Adrenal gland (tissue), 19 donors: ENCODE measurements at places on chromosomes 7 and 10.

GRCh38 chr7:68183176-68183575 is 1186.5 kb downstream of the TYW1 start:
- no peak for DNase-seq

GRCh38 chr7:63927261-63927660 is 71.4 kb upstream of the ZNF722 start:
- DNase-seq: no peak

- DNase-seq: no peak
These were observed 28.5 kb upstream of the TRIM24 start for GRCh38 chr7:138431517-138431916.

- DNase-seq: peak; percentile 52
These were observed at the start of gene MET for GRCh38 chr7:116671681-116672595. TSS of gene MET (plus strand) at chr7:116672196. CDS start at chr7:116699085, 26,889 bp downstream.

- DNase-seq: no peak
These were observed 20.3 kb upstream of the SAR1A start for GRCh38 chr10:70190581-70190980.

GRCh38 chr7:131625817-131626372 is 69.5 kb upstream of the PODXL start:
- DNase-seq: peak; percentile 49

- DNase-seq: no peak
These were observed 9.5 kb upstream of the ASAH2 start for GRCh38 chr10:50260791-50261281.

DNA sequence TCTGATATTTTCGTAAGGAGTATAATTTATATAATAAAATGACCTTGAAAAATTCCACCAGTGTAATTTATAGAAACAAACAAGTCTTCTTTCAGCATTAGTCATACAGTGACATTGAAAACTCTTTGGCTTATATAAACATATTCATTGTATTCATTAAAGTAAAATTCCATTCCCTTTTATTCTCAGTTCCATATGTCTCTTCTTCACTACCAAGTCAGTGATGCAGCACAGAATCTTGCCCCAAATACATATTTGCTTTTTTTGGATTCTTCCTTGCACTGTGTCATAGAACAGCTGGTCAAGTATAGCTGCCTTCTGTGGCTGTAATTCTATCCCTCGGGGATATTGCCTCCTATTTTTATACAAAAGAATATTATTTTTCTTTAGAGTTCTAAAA is 884.5 kb upstream of the POT1 start:
- DNase-seq: no peak

DNA sequence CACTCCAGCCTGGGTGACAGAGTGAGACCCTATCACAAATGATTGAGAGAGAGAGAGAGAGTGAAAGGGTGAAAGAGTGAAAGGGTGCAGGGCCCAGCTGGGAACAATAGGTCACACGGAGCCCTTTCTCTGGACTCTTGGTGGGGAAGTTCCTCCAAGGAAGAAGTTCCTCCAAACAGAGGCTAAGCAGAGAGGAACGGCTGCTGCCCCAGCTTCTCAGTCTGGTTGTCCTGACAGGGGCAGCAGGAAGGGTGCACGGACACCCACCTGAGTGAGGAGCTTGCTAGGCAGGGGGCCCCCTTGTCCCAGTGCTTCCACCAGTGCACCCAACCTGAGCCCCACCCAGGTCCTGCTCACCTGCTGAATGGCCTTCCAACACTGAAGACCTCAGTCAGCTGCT is 38.8 kb upstream of the MYL10 start:
- no peak for DNase-seq

- DNase-seq: no peak
These were observed 76.4 kb downstream of the PRR15 start for GRCh38 chr7:29639886-29640595.

GRCh38 chr7:137439829-137440825 is 96.6 kb upstream of the PTN start:
- DNase-seq: no peak

DNA sequence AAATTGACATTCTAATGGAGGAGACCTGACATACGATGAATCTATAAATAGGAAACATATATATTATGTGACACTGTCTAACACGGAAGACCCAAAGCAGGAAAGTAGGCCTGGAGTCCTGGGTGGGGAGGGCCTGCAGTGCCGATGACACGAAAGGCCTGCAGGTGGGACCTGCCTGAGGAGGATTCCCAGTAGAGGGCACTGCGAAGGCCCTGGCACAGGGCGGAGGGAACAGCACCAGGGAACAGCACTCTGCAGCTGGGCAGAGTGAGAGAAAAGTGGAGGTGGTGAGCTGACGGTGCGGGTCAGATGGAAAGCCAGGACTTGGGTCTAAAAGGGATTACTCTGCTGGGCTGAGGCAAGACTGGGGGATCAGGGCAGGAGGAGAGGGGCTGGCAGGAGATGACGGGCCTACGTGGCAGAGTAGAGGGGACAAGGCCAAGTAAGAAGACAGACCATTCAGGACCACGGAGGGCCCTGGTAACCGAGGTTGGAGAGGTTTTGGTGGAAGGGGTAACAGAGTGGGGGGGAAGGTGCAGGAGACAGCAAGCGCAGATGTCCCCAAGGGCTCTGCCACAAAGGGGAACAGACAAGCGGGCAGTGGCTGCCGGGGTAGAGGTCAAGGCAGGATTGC is 8.1 kb downstream of the ZNF746 start:
- DNase-seq: no peak

GRCh38 chr7:130242198-130243014 is 24.3 kb upstream of the CPA2 start:
- peak; percentile 65 for DNase-seq

GRCh38 chr10:79304479-79305087 is 42.7 kb upstream of the PPIF start:
- DNase-seq: no peak

DNA sequence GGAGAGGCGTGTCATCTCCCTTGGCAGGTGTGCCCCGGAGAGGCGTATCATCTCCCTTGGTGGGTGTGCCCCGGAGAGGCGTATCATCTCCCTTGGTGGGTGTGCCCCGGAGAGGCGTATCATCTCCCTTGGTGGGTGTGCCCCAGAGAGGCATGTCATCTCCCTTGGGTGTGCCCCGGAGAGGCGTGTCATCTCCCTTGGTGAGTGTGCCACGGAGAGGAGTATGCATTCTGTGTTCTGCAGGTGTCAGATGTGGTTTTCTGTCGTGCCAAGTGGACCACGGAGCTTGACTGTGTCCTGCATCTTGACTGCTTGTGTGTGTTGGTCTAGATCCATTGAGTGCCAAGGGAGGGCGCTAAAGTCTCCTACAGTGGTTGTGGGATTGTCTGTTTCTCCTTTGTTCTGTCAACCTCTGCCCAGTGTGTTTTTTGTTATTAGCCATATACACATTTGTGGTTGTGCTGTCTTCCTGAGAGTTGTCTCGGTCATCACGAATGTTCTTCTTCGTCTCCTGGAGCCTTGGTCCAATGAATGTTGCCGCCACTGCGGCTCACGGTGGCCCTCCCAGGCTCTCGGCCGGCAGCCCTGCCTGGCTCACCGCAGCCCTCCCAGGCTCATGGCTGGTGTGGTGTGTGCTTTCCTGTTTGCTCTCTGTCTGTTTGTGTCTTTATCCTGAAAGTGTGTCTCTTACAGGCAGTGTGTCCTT is 96.8 kb downstream of the INPP5A start:
- no peak for DNase-seq

- no peak for DNase-seq
These were observed 48.9 kb downstream of the PARD3 start for GRCh38 chr10:34766266-34766600.

DNA sequence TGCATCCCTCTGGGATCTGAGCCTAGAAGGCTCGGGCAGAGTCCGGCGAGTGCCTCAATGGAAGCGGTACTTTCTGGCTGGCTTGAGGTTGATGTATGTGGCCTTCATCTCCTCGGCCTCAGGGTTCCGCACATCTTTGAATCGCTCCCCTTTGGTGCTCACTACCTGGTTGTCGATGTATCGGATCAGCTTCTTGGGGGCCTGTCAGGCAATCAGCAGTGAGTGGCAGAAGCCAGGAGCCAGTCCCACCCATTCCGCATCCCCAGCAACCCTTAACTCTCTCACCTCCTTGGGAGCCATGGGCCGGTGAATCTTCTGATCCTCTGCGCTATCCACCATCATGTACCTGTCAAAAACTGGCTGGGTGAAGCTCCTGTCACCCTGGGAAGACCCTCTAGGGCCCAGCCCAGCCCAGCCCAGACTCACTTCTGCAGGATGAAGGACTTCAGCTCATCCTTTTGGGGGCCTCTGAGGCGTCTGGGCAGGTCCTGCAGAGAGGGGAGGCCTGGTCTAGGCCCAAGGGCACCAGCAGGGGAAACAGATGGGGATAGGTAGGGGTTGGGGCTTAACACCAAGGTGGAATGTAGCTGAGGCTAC is 2.8 kb downstream of the FBXL15 start:
- DNase-seq: no peak

DNA sequence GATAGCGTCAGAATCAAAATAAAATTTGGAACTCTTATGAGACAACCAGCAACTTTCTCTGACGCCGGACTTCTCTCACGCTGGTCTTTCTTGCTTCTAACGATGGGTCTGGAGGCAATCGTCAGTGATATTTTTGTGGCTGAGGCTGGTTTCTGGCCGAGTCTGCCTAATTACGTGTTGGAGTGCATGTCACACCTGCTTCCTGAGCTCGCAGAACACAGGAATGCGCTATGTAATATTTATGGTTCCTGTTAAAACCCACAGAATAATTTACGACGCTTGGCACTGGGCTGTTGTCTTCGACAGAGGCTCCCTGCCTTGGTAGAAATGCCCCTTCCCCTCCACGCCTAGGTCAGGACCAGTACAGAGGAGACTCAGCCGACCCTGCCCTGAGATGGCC is 64.9 kb downstream of the NPTX2 start:
- no peak for DNase-seq

- DNase-seq: no peak
These were observed 125.3 kb downstream of the INSYN2A start for GRCh38 chr10:127071126-127071525.

- no peak for DNase-seq
These were observed 30.9 kb downstream of the MRPS33 start for GRCh38 chr7:140983802-140984201.

- no peak for DNase-seq
These were observed at the start of gene SUN3 for GRCh38 chr7:48028938-48029337. TSS of gene SUN3 (minus strand) at chr7:48029107. CDS start at chr7:48028938, 169 bp downstream.

DNA sequence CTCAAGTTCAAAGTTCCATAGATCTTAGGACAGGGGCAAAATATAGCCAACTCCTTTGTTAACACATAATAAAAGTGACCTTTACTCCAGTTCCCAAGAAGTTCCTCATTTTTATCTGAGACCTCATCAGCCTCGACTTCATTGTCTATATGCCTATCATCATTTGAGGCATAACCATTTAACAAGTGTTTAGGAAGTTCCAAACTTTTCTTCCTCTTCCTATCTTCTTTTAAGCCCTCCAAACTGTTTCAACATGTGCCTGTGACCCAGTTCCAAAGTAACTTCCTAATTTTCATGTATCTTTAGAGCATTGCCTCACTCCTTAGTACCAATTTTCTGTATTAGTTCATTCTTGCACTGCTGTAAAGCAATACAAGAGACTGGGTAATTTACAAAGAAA is 569.1 kb downstream of the ANKRD7 start:
- no peak for DNase-seq

- DNase-seq: peak; percentile 2
These were observed 233.9 kb downstream of the WDR37 start for GRCh38 chr10:1290071-1290471.

DNA sequence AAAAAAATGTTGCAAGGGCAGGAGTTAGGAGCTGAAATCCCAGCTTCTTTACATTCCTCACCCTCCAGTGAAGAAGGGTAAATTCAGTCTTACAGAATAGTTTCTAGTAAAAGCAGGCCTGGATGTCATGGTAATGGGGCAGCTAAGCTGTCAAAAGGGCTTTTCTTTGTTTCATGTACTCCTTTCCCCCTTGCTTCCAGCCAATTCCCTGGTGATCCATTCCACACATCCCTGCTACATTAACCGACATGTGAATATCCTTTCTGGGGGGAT is 36.0 kb downstream of the RHEB start:
- no peak for DNase-seq

GRCh38 chr7:39605087-39605486 is 18.3 kb upstream of the RALA start:
- DNase-seq: no peak

DNA sequence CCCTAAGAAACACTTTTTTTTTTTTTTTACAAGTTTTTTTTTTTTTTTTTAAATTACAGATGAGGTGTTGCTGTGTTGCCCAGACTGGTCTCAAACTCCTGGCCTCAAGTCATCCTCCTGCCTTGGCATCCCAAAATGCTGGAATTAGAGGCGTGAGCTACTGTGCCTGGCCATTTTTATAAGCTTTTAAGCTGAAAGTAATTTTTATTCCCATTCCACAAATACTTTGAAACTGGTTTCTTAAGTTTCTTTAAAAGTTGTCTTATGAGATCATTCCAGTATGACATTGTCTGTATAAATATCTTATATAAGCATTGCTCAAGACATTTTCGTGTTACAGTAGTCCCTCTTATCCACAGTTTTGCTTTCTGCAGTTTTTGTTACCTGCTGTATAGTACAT is 61.4 kb upstream of the CYP26C1 start:
- no peak for DNase-seq

DNA sequence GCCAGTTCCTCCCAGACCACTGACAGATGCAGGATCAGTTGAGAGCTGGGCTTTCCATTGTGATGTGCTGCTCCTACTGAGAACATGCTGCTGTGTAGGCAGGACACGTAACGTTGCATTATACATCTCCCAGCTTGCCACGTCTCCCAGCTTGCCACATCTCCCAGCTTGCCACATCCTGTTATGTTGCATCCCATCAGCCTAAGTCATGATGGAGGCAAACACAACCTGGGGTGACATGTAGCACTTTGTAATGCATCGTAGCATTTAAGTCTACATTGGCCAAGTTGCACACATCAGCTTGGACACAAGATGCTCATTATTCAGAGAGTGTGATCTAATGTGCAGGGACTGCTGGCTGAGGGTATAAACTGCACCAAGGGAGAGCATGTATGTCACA is 73.3 kb upstream of the CHCHD3 start:
- no peak for DNase-seq

DNA sequence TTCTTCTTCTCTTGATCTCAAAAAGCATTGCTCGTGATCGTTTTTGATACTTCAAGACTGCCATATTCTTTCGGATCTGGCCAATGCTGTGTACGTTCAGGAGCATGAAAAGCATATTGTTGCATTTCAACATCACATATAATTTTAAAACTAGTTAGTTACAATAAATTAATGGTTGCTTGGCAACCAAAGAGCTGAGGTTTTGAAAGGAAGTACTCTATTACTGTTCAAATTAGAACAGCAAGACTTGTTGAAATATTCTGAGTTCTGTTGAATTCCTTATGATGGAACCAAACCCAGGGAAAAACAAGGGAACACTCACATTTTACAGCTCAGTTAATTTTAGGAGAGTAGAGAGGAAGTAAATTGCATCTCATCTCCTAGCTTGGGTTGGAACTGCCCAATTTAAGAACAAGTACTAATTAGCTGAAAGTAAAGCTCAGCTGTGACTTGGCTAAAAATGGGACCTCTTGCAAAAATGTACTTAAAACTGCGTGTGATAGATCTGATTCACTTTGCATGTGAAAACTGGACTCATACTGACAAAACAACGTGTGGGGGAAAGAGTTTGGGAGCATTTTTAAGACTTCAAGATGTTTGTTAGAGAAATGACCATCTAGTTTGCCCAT is 21.2 kb downstream of the OR9A2 start:
- DNase-seq: no peak

GRCh38 chr10:89857431-89858042 is 156.1 kb downstream of the KIF20B start:
- no peak for DNase-seq
